Neural crest cell (in vitro differentiated cells): ENCODE measurements at places on chromosomes 16 and 17. TPM values are rescaled to one million over a fixed set of nuclear protein-coding genes. Genes with fewer than 3 reads are reported as not detected.

Gene HSD11B2
- total RNA-seq, result 3.8 and 4.7 TPM in 2 replicates

DNA sequence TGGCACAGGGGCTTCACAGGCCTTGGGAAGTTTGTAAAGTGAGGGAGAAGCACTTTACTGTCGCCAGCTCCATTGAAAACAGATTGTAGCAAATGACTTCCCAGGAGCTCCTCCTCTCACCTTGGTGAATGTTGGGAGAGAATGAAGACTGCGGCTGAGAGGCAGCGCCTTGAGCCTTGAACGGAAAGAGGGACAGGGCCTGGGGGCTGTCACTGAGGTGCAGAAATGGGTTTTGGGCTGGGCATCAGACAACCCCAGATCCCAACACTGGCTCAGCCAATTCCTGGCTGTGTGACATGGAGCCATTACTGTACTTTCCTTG is 603 bp upstream of the MRTFB start:
- DNase-seq, result no peak

- DNase-seq, result no peak
These were observed 5.0 kb upstream of the TM4SF5 start for GRCh38 chr17:4766723-4767122.

- no peak for DNase-seq
These were observed 16.1 kb upstream of the TNFRSF13B start for GRCh38 chr17:16987830-16988601.

Gene PPY
- total RNA-seq, result not detected in 2 replicates

GRCh38 chr17:42971589-42971988 is 7.3 kb upstream of the AARSD1 start:
- no peak for DNase-seq

- no peak for DNase-seq
These were observed 169.3 kb downstream of the ZFHX3 start for GRCh38 chr16:72878301-72879269.

- DNase-seq, result no peak
These were observed at the start of gene NEUROD2 for GRCh38 chr17:39607851-39608130. TSS of gene NEUROD2 (minus strand) at chr17:39607920. CDS start at chr17:39606599, 1,321 bp downstream.

DNA sequence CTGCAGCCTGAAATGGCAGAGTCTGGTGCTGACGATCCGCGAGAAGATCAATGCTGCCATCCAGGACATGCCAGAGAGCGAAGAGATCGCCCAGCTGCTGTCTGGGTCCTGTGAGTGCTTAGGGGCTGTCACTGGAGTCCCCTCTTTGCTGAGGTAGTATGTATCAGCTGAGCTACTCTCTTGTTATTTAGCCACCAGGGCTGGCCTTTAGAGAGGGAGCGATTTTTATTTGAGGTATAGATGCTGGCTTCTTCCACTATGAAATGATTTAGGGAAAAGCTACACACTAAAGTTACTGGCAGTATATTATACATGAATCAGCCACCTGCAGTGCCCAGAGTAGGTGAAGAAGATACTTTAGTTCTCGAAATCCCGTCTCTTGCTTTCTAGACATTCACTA is 2.6 kb downstream of the CDK5RAP3 start:
- no peak for DNase-seq

DNA sequence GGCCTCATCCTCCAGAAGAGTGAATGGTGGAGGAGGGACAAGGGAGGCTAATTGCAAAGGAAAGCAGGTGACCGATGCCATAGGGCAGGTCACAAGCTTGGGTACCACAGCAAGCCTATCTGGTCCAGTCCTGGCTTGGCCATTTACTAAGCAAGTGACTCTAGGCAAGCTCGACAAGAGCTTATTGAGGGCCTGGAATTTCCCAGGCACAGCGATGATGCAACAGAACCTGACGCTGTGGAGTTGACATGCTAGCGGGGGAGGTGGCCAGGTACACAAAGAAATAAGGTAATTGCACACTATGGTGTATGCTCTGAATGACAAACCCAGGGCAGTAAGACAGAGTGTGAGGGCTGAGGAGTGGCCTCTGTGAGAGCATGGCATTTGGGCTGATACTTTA is 98.5 kb downstream of the PGS1 start:
- DNase-seq, result no peak

DNA sequence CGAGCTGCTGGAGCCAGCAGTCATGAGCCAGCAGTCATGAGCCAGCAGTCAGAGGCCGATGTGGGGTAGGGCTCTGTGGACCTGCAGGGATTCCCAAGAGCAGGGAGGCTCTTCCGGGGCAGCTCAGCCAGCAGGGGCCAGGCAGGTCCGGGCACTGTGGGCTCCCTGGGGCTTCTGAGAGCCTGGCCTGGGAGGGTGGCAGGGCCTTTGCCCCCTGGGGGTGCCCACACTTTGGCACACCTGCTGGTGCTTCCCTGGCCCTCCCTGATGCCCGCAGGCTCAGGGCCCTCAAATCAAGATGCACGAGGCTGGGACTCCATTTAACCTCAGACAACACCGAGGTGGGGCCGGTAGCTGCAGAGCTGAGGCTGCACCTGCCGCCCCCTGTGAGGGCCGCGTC is 18.1 kb downstream of the SOX8 start:
- no peak for DNase-seq

DNA sequence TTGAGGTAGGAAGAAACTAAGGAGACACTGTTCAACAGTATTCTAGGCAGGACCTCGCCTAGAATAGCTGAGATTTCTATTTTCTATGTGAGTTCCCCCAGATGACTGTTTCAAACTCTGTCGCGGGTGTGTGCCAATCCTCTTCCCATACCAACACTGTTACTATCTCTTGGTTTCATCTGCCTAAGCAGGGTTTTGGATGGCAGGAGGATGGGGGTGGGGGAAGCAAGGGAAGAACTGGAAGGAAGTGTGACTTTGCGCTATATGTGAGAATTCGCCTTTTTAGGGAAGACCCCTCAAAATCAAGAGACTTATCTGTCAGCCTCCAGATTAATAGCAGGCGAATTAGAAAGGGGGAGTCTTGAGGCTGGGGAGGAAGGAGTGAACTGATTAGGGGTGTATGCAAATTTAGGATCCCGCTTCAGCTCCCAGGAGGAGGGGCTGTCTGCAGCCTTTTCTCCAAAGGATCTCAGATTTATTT is 521 bp upstream of the G6PC3 start:
- DNase-seq, result no peak

- no peak for DNase-seq
These were observed 160.5 kb upstream of the KCNJ16 start for GRCh38 chr17:69914520-69914919.

Gene TP53TG3F
- total RNA-seq, result not detected in 2 replicates

DNA sequence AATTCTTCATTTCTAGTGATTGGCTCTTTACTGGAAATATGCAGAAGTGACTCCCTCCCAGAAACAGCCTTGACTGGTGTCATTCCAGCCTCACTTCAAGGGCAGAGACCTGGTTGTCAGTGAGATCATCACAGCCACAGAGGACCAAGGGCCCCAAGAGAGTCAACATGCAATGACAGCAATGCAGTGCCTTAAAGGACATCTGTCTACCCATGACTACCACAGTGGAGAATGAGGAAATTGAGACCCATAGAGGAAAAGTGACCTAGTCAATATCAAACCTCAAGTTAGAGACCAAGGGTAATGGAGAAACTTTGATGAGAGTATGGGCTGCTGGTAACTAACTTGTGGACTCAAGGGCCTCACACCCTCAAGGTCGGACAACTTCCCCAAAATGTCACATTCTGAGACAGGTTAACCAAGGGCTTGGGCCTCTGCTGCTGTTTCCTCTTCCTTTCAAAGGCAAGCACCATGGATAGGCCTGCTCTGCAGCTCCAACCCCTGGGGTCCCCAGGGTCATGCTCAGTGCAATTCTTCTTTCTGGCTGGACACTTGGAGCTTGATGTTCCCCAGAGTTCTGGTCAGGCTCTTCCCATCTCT is 11.3 kb downstream of the NOG start:
- no peak for DNase-seq

Gene GLP2R
- not detected in 2 replicates for total RNA-seq

Gene PMP22
- 14.9 and 15.6 TPM in 2 replicates for total RNA-seq

Gene CA7
- not detected in 2 replicates for total RNA-seq

Gene CD300LD
- total RNA-seq, result not detected in 2 replicates

DNA sequence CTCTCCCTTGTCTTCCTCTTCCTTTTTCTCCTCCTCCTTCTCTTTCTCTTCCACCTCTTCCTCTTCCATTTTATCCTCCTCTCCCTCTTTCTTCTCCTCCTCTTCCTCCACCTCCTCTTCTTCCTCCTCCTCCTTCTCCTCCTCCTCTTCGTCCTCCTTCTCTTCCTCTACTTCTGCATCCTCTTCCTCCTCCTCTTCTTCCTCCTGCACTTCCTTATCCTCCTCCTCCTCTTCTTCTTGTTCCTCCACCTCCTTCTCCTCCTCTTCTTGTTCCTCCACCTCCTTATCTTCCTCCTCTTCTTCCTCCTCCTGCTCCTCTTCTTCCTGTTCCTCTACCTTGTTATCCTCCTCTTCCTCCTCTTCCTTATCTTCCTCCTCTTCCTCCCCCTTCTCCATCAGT is 28.8 kb upstream of the GPR139 start:
- DNase-seq, result no peak

GRCh38 chr16:19882646-19883045 is 2.0 kb downstream of the GPRC5B start:
- no peak for DNase-seq

DNA sequence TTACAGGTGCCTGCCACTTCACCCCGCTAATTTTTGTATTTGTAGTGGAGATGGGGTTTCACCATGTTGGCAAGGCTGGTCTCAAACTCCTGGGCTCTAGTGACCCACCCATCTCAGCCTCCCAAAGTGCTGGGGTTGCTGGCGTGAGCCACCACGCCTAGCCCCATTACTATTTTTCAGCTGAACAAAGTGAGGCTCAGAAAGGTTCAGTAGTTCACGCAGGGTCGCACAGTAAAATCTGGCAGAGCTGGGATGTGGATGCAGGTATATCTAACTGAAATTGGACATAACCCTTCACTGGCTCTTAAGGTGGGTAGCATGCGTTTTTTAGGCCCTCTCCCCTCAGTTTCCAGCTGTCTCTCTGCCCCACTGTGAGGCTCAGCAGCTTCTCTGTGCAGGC is 7.2 kb downstream of the AQP8 start:
- DNase-seq, result no peak

DNA sequence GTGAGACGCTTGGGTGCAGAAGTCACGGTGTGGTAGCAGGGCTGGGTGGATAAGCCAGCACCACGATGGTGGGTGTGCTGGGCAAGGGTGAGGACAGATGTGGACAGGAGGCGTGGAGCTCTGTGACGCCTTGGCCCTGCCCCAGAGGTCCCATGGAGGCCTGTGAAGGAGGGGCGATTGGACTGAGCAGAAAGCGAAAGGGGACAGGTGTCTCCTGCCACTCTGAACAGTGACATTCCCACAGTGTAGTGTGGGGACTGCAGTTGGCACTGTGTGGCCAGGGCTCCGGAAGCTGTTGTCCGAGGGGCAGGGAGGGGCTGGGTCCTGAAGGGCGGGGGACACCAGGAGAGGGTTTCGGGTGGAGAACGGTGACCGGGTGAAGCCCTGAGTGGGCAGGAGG is 7.3 kb downstream of the TBC1D24 start:
- DNase-seq, result no peak

Gene PDK2
- total RNA-seq, result 21.6 and 24.6 TPM in 2 replicates

- DNase-seq, result no peak
These were observed 79.0 kb downstream of the C16orf78 start for GRCh38 chr16:49452578-49452977.

GRCh38 chr17:16001226-16001897 is 1.7 kb downstream of the TTC19 start:
- DNase-seq, result no peak

- DNase-seq, result no peak
These were observed 62.5 kb downstream of the ERCC4 start for GRCh38 chr16:13982451-13982850.

DNA sequence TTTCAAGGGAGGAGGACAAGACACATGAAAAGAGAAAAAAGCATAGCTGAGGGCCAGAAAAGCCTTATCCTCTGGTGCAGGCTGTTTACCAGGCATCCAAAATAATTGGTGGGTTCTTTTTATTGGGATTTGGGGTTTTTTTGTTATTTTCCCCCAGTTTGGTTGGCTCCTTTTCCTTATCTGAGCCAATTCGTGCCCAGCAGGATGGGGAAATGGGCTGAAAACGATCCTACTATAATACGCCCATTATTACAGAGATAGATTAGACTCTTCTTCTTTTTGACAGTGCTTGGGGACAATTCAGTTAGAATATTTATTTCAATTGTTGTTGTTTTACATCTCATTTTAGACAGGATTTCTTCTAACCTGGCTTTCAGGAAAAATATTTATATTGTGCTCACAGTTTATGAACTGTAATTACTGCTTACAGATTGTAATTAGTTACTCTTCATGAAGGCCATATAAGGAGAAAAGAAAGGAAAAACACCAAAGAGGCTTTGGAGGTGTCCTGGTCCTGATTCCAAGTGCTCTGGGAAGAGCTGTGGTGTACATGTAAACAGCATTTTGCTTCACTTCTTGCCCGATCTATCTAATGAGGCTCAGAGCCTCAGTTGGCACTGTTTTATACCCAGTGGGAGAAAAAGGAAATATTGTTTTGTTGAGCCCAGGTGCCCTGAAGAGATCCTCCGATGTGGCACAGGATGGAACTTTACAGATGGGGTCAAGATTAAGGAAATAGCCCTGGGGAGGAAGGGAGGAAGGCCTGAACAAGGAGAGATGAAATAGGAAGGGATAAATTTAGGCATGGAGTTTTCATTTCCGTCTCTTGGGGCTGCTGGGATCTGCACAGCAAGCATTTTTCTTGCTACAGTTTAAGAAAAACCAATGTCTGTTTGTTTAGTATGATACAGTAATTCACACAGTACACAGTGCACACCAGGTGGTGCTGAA is 611 bp upstream of the ANKRD40 start:
- DNase-seq, result no peak

GRCh38 chr16:69329369-69330285 is 761 bp downstream of the PDF start:
- DNase-seq, result no peak

Gene VMP1
- 53.8 and 62.6 TPM in 2 replicates for total RNA-seq

GRCh38 chr16:46859719-46860152 is 24.4 kb upstream of the GPT2 start:
- DNase-seq, result no peak

GRCh38 chr17:82687375-82687861 is 11.1 kb downstream of the RAB40B start:
- DNase-seq, result no peak

GRCh38 chr16:57998486-57998885 is 2.0 kb downstream of the ZNF319 start:
- no peak for DNase-seq

GRCh38 chr17:50764734-50765149 is 2.6 kb downstream of the ANKRD40CL start:
- no peak for DNase-seq

Gene LYRM1
- 20.4 and 20.8 TPM in 2 replicates for total RNA-seq

Gene KCNJ2
- 0.47 and 0.48 TPM in 2 replicates for total RNA-seq

GRCh38 chr16:84144209-84144858 is 643 bp downstream of the HSDL1 start:
- peak; percentile 23 for DNase-seq
